GM06990 (cell line): ENCODE measurements at places on chromosomes 2 and 18.

- peak; percentile 45 for DNase-seq
Observed at GRCh38 chr2:84879584-84880394, 1.1 kb downstream of the TRABD2A start.

DNA sequence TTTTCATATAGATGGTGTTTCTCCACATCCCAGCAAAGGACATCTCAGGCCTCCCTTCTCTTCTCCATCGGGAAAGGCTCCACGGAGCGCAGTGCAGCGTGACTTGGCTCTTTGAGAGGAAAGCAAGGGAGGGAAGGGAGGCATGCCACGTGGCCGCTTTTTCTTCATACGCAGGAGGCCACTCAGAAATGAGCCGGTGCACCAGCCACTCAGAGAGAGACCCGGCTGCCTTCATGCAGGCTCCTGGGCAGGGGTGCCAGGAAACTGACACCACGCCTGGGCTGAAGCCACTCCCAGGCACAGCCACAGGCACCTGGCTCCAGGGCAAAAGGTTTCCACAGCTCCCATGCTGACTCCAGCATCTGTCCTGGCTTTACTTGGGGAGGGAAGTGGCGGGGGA is 11.1 kb upstream of the LOXHD1 start:
- no peak for DNase-seq

DNA sequence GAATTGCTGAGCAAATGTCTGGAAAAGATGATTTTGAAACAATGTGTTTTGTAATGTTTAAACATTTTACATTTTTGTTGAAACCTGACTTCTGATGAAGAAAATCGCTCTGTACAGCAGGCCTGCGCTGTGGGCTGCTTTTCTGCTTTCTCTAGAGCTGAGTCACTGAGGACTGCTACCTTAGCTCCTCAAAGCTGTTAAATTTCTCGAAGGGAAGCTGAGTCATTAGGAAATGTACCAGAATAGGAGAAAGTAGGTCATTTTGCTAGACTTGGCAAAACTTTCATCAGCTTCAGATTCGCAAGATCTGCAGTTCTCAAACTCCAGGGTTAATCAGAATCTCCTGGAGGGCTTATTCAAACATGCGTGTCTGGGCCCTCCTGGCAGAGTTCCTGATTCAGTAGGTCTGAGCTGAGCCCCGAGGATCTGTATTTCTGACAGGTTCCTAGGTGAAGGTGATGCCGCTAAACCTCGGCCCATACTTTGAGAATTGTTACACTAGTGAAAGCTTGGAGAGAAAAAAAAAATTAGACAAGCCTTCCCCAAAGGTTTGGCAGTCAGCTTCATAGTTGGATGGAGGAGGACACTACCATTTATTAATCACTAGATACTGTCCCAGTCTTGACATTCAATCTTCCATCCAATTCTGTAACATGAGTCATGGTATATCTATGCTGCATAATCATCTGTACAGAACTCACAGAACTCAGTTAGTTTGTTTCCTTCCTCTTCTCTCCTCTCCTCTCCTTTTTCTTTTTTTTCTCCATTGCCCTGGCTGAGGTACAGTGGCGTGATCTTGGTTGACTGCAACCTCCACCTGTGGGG is 297.6 kb downstream of the PARD3B start:
- DNase-seq = no peak

GRCh38 chr2:236896688-236897087 is 189.0 kb upstream of the COPS8 start:
- no peak for DNase-seq

DNA sequence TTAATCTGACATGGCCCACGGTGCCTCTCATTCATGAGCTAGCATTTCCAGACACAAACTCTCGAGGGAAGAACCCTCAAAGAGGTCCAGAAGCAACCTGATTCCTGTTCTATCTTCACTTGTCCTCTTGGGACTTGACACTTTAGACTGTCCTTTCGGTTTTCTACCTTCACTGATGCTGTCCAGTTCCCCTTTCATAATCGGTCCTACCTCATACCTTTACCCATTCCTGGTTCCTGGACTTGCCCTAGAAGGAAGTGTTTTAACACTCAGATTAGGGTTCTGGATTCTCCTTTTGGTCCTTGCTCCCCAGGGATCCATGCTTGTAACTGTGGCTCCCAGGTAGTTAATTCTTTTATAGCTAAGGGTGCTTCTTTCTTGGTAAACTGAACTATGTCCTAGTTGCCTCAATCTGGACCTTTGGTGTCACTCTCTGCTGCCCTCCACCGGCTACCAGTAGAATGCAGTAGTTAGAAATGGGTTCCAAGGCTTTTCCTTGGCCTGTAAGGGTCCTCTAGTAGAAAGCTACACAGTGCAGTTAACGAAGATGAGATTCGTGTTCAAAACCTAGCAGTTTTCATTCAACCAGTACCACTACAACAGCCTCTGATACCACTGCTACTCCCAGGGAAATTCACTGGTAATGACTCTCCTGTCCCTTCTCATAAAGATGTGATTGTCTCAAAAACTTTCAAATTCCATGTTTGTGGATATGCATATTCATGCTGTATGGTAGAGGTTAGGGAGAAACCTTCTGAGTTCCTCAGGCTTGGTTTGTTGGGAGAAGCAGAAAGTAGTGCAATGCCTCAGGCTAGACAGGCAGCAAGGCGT is 178.1 kb upstream of the CYP26B1 start:
- no peak for DNase-seq

- DNase-seq = no peak
Observed at GRCh38 chr2:33275689-33276444, 200.6 kb upstream of the RASGRP3 start.
